ENCODE measurements at places on chromosomes 1 and 21.

GRCh38 chr1:169814265-169814664, 19.6 kb upstream of the METTL18 start:
- no peak for DNase-seq

DNA sequence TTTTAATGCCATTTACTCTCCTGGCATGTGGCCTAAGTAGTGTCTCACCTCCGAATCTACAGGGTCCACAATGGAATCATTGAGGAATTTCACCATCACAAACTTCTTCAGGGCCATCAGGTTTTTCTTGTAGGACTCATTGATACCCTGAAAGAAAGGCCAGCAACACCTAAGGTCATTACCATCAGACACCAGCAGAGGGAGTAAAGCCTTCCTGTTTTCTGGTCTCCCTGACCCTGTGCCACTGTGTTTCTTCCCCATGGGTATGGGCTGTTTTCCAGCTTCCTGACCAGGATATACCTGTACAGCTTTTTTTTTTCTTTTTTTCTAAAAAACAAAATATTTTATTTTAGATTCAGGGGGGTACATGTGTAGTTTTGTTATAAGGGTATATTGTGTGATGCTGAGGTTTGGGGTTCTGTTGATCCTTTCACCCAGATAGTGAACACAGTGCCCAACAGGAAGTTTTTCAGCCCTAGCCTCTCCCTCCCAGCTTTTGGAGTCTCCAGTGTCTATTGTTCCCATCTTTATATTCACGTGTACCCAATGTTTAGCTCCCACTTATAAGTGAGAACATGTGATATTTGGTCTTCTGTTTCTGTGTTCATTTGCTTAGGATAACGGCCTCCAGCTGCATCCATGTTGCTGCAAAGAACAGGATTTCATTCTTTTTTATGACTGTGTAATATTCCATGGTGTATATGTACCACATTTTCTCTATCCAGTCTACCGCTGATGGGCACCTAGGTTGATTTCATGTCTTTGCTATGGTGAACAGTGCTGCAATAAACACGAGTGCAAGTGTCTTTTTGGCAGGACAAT, 18.3 kb downstream of the PPT1 start:
- no peak for DNase-seq

DNA sequence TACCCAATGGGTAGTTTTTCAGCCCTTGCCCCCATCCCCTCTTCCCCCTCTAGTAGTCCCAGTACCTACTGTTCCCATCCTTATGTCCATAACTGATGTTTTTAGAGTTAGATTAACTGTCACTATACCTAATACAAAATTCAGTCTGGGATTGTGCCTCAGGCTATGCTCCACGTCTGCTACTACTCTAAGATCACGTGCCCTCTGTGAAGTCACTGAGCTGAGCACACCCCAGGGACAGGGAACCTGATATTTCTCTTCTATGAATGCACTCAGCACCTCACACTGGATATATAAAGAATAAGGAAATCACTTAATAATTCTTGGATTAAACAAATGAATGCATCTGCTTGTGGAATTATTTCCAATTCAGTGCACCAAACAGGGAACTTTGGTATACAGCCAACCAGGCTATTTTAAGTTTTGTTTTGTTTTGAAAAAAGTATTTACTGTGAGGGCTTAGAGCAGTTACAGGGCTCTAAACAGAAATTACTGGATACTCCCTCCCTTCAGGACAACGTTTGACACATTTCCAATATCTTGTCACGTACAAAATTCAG, 307.9 kb downstream of the SMYD3 start:
- DNase-seq: no peak

GRCh38 chr1:161720956-161721737, at the start of gene FCRLB:
Gene FCRLB (plus strand): TSS chr1:161721544. CDS start chr1:161722673, 1,129 bp downstream.
- no peak for DNase-seq

DNA sequence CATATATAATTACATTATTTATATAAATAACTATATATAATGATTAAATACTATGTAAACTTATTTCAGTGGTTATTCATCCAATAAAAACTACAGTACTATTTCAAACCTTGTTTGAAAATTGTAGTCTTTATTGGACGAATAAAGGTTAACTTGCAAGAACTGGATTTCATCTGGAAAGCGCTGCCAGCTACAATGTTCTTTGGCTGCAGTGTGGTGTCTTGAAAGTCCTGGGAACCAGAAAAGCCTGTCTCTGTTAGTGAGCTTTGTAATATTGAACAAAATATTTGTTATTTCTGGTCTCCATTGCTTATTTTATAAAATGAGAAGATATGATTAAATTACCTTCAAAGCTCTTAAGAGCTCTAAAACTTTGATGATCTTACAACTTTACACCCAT, 763.6 kb downstream of the ADGRL2 start:
- DNase-seq: no peak

DNA sequence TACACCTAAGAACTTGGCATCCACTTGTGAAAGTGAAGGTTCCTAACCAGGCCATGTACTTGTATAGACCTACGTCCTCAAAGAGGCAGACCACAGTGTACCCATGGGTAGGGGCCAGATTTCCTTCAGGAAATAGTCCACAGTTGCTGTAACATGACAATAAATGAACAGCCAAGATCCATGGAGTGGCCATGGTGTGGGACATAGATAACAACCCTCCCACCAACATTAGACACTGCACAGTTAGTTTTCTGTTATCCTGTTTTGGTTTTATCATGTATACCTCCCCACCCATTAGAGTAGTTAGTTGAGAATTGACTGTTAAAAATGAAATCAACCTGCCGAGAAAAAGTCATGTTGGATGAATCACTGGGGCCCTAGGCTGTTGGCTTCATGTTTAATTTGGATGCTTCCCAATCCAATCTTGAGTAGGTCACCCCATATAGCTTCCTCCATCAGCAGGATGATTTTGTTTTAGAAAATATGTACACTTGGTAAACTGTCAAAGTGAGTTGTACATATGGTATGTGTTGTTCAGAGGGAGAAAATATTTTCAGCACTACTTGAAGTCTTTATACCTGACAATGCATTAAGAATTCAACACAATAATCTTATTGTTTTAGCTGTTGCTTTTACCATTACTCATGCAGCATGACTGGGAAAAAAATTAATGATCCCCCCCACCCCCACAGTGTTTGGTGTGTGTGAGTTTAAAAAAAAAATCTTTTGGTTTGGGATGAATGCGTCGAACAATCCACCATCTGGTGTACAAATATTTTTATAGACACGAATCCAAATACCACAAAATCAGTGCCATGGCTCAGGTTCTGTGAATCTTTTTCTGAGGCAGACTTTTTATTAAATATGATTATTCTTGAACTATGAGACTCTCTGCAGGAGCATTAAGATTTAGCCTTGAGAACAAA, 88.3 kb upstream of the ARHGAP29 start:
- no peak for DNase-seq

Measured in effector memory CD4-positive, alpha-beta T cell (primary cell).